ENCODE measurements at places on chromosomes 12 and 14.

DNA sequence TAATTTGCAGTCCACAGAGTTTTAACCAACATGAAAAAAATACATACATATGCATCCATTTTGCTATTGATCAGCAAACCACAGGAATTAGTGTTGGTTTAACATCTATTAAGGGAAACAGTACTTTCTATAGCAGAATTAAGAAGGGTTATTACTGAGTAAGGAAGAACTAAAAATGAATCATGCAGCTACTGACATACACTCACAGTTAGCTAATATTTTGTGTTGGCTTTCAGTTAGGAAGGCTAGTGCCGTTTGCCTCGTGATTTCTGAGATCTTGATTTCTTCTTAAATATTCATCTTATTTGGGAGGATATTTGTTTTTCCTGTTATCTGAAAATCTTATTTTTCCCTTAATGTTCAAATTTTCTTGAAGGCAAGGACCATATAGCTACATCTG, 423.4 kb downstream of the NOVA1 start:
- DNase-seq = no peak

DNA sequence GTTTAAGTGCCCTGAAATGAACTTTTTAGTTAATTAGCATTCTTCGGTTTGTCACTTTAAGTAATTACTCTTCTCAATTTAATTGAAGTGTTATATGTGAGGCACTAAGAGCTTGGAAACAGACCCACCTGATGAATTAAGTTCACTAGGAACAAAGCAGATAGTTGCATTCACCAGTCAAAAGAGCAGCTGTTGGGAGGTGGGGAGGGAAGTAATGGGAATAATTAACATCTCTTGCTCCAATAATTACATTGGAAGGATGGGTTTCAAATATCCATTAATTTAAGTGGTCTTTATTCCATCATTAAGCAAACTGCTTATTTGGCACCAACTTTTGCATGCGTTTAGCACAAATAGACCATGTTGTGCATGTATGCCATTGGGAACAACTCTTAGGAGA, 667.2 kb downstream of the GALC start:
- DNase-seq = no peak

GRCh38 chr14:80992580-80992979, 37.2 kb downstream of the TSHR start:
- no peak for DNase-seq

- no peak for DNase-seq
Observed at GRCh38 chr12:6563448-6564050, 4.5 kb downstream of the NOP2 start.

- no peak for DNase-seq
Observed at GRCh38 chr12:11805680-11806079, 156.2 kb downstream of the ETV6 start.

GRCh38 chr12:122382919-122383350, 39.5 kb downstream of the CLIP1 start:
- DNase-seq = no peak

- DNase-seq = no peak
Observed at GRCh38 chr12:109910969-109911348, 10.9 kb downstream of the TCHP start.

- DNase-seq = no peak
Observed at GRCh38 chr12:54929998-54930397, 54.6 kb downstream of the TESPA1 start.

- no peak for DNase-seq
Observed at GRCh38 chr14:81252278-81252677, 31.5 kb upstream of the GTF2A1 start.

- no peak for DNase-seq
Observed at GRCh38 chr14:102493585-102493984, 16.0 kb downstream of the ANKRD9 start.

GRCh38 chr12:111643427-111643826, 42.3 kb downstream of the BRAP start:
- no peak for DNase-seq

DNA sequence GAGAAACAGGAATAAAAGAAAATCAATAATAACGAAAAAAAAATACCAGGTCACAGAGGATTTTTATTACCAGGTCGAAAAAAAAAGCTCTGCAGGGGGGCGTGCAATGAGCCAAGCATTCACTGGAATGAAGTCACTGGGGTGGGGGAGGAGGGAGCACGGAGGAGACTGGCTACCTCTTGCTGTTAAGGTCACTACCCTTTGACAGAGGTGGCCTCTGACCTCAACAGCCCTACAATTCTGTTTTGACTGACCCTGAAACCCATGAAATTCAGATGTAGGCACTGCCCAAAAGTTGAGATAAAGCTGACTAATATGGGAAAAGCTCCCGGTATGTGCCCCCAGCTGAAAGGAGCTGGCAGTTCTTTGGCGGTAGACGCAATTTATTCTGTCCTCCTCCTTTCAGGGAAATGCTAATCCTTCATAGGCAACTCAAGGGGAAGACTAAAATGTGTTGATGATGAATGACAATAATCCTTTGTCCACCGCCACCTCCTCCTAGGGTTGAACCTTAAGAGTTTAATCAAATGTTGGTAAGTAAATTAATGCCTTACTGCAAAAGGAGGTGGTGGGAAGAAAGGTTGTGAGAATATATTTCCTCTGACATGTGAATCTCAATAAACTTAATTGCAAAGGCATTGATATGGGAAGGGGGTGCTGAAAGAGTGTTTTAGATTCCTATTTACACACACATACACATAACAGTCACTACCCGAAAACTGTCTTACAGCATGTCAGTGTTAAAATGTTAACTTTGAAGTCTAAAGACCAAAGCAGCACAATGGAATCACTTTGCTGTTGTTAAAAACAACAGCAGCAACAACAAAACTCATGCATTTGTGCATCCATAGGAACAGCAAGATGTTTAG, 6.3 kb upstream of the RIC8B start:
- no peak for DNase-seq

- DNase-seq = no peak
Observed at GRCh38 chr14:105095236-105095805, 30.1 kb upstream of the GPR132 start.

DNA sequence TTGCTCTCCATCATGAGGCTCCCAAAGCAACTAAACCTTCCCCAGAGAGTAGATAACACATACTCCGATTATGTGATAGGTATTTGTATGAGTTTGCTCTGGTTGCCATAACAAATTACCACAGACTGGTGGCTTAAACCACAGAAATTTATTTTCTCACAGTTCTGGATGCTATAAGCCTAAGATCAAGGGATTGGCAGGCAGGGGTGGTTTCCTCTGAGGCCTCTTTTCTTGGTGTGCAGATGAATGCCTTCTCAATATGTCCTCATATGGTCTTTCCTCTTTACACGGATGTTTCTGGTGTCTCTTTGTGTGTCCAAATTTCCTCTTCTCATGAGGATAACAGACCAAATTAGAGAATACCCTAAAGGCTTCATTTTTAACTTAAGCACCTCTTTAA, 285.8 kb upstream of the GRIP1 start:
- DNase-seq = peak; percentile 23

- DNase-seq = peak; percentile 96
Observed at GRCh38 chr14:89425931-89426330, 8.9 kb upstream of the FOXN3 start.

GRCh38 chr12:4034921-4035320, 161.7 kb upstream of the PARP11 start:
- DNase-seq = no peak

GRCh38 chr14:93369713-93370266, 22.8 kb downstream of the COX8C start:
- no peak for DNase-seq

DNA sequence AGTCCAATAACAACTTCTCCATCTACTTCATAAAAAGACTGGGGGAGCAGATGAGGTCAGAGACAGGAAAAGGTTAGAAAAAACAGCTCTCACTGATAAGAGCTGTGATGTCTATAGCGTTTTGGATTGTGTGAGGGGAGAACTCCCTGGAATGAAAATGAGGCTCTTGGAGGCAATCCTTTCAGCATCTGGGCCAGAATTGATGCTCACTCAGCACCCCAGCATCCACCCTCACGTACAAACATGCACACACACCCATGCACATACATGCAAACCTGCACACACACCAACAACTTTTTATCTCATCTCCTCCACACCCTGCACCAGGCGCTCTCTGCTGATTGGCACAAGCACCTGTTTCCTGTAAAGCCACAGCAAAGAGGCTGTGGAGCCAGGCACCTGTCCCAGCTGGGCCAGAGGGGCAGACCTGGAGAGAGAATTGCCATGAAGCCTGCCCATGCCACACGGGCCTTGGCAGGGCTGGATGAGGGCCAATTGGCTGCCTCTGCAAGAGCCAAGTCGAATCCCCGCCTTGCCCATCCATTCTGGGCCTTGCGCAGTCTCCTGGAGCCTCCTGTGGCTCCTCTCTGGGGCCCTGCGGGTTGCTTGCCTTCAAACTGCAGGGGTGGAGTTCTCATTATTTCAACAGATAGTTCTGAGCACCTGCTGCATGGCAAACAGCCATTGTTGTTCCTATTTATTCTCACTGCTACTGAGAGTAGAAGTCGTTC, 53.1 kb downstream of the SYNE3 start:
- no peak for DNase-seq

GRCh38 chr14:96796851-96797581, at the start of gene VRK1:
Gene VRK1, plus strand, starts transcription at chr14:96797382. Its CDS starts 36,090 bp downstream, at chr14:96833472.
- peak; percentile 78 for DNase-seq

- no peak for DNase-seq
Observed at GRCh38 chr12:32196250-32197198, 89.9 kb downstream of the BICD1 start.

DNA sequence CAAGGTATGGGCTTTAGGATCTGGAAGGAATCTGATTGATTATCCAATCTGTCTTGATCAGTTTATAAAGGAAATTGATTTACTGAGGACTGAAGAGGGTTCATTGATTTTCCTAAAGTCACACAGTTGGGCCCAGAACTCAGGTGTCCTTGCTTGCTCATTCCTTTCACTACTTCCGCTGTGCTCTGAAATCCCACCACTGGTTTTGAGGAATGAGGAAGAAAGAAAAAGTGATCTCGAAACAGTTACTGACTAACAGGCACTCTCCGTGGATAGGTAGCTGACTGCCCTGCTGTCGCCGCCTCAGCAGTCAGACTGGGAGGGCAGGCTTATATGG, at the start of gene FITM1:
Gene FITM1 (plus strand): TSS at position 280 of the 337 bp plus-strand sequence. CDS start 905 bp downstream, outside the sequence.
- no peak for DNase-seq

GRCh38 chr12:94783862-94784261, 133.5 kb upstream of the TMCC3 start:
- no peak for DNase-seq

DNA sequence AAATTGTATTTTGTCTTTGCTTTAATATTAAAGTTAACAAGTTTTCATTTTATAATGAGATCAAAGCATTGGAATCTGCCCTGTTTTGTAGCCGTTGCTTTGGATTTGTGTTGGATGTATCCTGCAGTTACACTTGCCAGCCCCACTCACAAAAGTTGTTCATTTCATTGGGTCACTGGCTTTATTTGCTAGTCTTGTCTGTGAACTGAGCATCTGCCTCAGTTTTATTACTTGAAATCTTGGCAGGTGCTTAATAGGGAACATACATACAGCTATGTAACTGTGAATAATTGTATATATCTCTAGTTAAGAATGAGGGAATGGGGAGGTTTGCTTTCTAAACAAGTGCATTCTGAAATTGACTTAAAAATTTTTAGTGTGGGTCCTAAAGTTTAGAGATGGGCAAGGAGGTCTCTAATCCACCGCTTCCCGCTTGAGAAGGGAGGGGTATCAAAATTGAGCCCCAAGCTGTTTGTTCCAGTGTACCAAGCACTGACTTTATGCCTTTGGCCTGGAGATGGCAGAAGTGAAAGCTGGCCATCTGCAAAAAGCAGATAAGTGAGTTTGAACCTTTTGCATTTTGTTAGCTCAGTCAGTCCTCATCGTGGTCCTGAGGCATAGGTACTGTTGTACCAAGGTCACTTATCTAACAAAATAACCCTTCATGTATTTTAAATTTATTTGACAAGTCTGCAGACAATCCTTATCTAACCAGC, 9.3 kb downstream of the EIF5 start:
- no peak for DNase-seq

GRCh38 chr14:100802766-100803165, 23.2 kb upstream of the MEG3 start:
- no peak for DNase-seq

DNA sequence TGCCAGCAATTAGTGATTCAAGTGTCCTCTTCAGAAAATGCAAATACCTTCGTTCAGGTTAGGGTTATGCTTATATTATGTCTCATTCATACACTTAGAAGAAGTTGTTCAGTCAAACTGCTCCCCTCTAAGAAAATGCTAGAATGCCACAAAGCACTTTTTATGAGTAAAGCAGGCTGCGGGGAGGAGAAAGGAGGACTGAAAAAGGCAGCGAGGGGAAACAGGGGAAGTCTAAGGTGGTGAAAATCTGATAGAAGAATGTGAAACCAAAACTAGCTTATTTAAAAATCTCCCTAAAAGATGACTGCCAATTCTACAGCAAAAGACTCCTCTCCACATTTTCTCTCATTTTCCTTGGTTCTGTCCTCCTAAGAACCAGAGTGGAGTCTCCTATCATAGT, 70.1 kb downstream of the PRKD1 start:
- no peak for DNase-seq

- DNase-seq = no peak
Observed at GRCh38 chr12:49825360-49825970, 2.7 kb downstream of the NCKAP5L start.

- DNase-seq = no peak
Observed at GRCh38 chr14:23439107-23439835, 3.8 kb upstream of the MYH7 start.

- DNase-seq = peak; percentile 16
Observed at GRCh38 chr12:32595251-32595650, 83.8 kb upstream of the DNM1L start.

GRCh38 chr14:55846826-55847446, 266.9 kb downstream of the KTN1 start:
- DNase-seq = peak; percentile 23

- no peak for DNase-seq
Observed at GRCh38 chr14:65277580-65278270, 134.8 kb upstream of the FUT8 start.

Data from kidney epithelial cell (primary cell).